ENCODE measurements at places on chromosomes 4 and X. TPM values are rescaled to one million over a fixed set of nuclear protein-coding genes. Genes with fewer than 3 reads are reported as not detected.

The APLN gene
- 1.8 TPM for total RNA-seq

GRCh38 chr4:79632114-79632513, 224.1 kb upstream of the GK2 start:
- no peaks in the 10 kb centered on the region for H3K36me3 ChIP-seq
- H3K4me3 ChIP-seq, result no peak overlapping the region
- no peak overlapping the region for H3K27ac ChIP-seq
- DNase-seq, result no peak

The SPANXD gene
- not detected for total RNA-seq

DNA sequence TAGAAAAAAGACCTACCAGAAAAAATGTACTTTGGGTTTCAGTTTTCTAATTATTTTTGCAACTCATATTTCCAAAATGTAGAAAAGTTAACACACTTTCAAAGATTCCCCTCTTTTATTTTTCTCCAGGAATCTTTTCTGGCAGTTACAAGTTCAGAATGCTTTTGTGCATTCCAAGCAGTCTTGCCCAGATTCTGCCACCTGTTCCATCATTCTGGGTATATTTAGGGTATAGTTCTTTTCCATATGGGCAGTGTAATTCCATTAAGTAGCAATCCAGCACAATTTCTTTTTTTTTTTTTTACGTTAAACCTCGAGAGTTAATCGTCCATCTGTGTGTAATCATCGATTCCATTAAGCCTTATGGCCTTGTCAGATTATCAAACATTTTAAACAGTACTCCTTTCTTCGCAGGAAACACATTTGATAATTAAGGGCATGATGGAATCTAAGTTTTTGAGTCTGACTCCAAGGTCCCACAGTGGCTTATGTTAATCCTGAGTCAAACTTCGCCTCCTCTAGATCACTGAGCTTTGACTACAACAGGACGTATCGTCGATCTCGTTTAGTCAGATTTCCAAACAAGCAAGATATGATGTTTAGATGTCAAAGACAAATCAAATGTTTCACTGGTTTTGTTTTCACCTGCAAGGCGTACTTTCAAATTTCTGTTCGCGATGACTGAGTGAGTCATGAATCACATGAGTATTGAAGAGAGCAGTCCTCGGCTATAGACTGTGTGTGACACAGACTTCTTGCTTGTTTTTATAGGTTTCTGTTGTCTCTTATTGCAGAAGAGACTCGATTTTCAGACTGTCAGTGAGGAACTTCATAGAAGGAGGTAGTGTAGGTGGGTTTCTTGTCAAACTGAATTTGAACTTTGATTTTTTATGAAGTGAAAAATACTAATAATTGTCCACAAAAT, 118.9 kb upstream of the GK2 start:
- DNase-seq, result no peak
- H3K27me3 ChIP-seq, result no peaks in the 10 kb centered on the region
- H3K4me1 ChIP-seq, result no peaks in the 10 kb centered on the region
- no peak overlapping the region for H3K4me3 ChIP-seq
- no peak overlapping the region for H3K27ac ChIP-seq

GRCh38 chr4:153137159-153137558, 67.1 kb upstream of the TRIM2 start:
- no peak overlapping the region for H3K4me3 ChIP-seq
- no peak overlapping the region for H3K27ac ChIP-seq
- no peaks in the 10 kb centered on the region for H3K4me1 ChIP-seq

GRCh38 chrX:3514996-3515395, 168.5 kb upstream of the MXRA5 start:
- H3K4me1 ChIP-seq, result no peaks in the 10 kb centered on the region
- H3K4me3 ChIP-seq, result no peak overlapping the region
- DNase-seq, result no peak
- peaks cover 3% of the 10 kb centered on the region for H3K27me3 ChIP-seq

DNA sequence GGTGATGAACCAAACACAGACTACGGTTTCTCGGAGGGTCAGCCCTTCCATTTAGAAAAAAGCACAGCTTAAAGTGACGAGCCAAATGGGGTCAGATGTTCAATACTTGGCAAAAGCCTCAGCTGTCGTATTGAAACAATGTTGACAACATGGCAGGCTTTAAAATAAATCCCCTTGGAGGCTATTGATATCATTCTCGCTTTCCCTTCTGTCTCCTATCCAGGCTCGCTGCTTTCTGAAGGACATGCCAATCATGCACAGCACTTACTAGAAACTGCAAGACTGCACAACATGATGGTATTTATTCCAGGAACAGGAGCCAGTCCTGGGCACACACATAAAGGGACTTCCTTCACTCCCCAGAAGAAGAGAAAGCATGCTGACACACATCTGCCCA, 137.9 kb downstream of the SLC7A11 start:
- no peaks in the 10 kb centered on the region for H3K27me3 ChIP-seq
- H3K4me3 ChIP-seq, result no peak overlapping the region
- peak; percentile 41 for DNase-seq
- H3K4me1 ChIP-seq, result peaks cover 2% of the 10 kb centered on the region

The PNMA6F gene
- not detected for total RNA-seq

DNA sequence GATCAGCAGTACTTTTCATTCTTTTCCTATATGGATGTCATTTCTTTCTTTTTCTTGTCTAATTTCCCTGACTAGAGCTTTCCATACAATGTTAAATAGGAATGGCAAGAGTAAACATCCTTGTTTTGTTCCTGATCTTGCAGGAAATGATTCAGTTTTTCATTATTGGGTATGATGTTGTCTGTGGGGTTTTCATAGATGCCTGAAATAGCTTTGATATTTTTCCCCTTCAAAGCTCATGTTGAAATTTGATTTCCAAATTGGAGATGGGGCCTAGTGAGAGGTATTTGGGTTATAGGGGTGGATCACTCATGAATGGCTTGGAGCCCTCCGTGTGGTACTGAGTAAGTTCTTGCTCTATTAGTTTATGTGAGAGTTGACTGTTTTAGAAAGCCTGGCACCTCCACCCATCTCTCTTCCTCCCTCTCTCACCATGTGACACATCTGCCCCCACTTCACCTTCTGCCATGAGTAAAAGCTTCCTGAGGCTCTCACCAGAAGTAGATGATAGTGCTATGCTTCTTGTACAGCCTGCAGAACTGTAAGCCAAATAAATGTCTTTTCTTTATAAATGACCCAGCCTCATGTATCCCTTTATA, 22.3 kb upstream of the VSIG1 start:
- H3K36me3 ChIP-seq, result no peaks in the 10 kb centered on the region
- H3K4me3 ChIP-seq, result no peak overlapping the region
- no peaks in the 10 kb centered on the region for H3K4me1 ChIP-seq

DNA sequence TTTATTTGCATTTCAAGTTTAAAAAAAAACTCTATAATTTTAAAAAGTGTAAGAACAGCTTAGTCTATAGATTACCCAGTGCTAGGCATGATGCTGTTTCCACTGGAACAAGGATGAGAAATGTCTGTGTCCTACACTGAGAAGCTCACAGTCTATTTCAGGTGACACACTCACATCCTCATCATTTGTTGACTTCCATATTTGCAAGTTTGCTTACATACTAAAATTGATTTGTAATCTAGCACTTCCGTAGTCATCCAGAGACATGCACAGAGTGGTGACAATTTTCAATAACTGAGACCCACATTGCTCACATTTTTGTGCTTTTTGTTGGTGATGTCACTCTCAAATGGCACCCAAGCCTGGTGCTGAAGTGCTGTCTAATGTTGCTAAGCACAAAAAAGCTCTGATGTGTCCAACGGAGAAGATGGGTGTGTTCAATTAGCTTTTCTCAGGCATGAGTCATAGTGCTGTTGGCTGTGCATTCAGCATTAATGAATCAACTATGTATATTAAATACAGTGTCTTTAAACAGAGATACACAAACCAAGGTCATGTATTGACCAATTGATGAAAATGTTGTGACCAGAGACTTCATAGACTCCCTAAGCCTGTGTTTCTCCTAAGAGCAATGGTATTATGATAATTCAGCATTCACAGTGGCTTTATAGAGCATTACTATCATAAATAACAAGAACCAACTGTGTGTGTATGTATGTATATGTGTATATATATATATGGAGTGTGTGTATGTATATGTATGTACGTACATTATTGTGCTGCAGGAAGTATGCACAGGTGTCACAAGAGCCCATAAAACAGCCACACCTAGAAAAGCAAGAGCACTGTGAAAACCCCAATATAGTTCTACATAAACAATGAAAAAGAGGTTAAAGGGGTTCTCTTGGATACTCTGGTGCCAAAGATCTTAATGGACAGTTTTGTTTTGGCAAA, 31.2 kb upstream of the VCX3B start:
- no peak overlapping the region for H3K4me3 ChIP-seq
- DNase-seq, result no peak
- no peaks in the 10 kb centered on the region for H3K36me3 ChIP-seq
- peaks cover 16% of the 10 kb centered on the region for H3K27me3 ChIP-seq

The VCX3A gene
- total RNA-seq, result not detected

DNA sequence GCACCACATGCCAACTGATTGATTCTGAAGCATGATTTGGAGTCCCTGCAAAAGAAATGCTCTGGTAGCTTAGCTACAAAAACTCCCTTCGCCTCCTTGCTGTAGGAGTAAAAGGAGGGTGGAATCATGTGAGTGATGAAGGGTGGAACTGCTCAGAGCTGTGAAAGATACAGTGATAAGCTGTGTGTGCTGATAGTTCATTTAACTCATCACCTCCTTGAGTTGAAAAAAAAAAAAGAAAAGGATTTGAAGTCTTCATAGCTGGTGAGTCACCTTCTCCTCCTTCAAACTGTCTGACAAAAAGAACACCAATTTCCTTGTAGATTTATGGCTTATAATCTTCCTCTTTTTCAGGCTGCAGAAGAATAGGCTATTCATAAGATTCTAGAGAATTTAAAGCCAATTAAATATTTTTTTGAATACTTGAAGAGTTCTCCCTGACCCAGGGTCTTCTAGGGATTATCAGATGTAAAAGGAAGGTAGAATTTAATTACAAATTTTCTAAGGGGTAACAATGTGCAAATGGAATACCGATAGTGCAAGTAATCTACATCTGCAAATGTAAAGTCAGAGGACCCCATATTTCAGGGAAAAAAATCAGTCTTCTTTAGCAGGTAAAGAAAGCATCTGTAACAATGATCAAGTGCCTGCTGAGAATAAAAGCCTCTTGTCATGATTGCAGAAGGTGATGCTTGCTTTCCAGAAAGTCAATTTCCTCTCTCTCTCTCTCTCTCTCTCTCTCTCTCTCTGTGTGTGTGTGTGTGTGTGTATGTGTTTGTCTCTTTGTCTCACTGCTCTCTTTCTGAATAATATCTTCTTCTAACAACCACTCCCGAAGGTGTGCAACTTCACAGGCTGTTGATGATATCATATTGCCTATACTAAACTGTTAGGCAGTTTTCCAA, 208.8 kb upstream of the VEGFC start:
- H3K36me3 ChIP-seq, result no peaks in the 10 kb centered on the region
- H3K4me3 ChIP-seq, result no peak overlapping the region
- H3K27me3 ChIP-seq, result no peaks in the 10 kb centered on the region
- H3K27ac ChIP-seq, result no peak overlapping the region

DNA sequence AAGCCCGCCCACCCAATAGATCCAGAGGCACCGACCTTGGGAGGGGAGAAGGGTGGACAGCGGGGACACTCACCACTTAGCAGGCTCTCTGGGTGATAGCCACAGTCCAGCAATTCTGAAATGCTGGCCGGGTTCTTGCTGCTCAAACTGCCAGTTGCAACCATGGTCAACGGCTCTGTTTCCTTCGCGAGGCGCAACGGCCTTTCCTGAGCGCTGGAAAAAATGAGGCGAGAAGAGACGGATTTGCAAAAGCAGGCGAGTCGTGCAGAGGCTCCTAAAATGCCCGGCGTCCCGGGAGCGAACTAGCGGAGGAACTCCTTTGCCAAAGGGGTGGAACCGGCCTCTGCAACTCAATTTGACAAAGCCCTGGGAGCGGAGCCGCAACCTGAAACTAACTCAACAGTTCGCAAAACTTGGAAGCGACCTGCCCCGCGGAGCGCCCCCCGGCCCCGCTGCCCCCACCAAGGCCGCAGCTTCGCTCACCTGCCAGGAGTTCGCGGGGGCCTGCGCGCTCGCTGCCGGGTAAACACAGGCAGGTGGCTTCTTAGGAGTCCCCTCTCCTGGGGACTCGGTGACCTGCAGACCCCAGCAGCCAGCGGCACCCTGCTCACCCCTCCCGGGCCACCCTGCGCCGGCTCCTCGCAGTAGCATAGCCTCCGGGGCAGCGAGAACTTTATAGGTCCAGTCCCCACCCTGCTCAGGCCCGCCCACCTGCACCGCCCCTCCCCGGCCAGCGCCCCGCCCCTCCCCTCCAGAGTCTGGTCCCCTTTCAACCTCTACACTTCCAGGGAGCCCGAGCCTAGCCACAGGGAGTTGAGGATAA, at the start of gene DDIT4L:
TSS of gene DDIT4L (minus strand) at position 649 of the 823 bp plus-strand sequence. CDS start at position 164, 485 bp downstream.
- peak; percentile 48 for DNase-seq
- H3K27me3 ChIP-seq, result peaks cover 9% of the 10 kb centered on the region
- no peak within 1 kb of the TSS for H3K27ac ChIP-seq
- peak within 1 kb of the TSS; percentile 47 for H3K4me3 ChIP-seq
- no peaks in the 10 kb centered on the region for H3K36me3 ChIP-seq

- H3K27ac ChIP-seq, result peak overlapping the region; percentile 85
- H3K27me3 ChIP-seq, result no peaks in the 10 kb centered on the region
- no peaks in the 10 kb centered on the region for H3K36me3 ChIP-seq
- peaks cover 18% of the 10 kb centered on the region for H3K4me1 ChIP-seq
Measured at GRCh38 chr4:25861280-25861950, 1.4 kb downstream of the SEL1L3 start.

GRCh38 chr4:31059753-31060522, 339.8 kb downstream of the PCDH7 start:
- H3K4me3 ChIP-seq, result no peak overlapping the region
- H3K27me3 ChIP-seq, result no peaks in the 10 kb centered on the region
- no peaks in the 10 kb centered on the region for H3K36me3 ChIP-seq
- H3K27ac ChIP-seq, result no peak overlapping the region
- no peak for DNase-seq

DNA sequence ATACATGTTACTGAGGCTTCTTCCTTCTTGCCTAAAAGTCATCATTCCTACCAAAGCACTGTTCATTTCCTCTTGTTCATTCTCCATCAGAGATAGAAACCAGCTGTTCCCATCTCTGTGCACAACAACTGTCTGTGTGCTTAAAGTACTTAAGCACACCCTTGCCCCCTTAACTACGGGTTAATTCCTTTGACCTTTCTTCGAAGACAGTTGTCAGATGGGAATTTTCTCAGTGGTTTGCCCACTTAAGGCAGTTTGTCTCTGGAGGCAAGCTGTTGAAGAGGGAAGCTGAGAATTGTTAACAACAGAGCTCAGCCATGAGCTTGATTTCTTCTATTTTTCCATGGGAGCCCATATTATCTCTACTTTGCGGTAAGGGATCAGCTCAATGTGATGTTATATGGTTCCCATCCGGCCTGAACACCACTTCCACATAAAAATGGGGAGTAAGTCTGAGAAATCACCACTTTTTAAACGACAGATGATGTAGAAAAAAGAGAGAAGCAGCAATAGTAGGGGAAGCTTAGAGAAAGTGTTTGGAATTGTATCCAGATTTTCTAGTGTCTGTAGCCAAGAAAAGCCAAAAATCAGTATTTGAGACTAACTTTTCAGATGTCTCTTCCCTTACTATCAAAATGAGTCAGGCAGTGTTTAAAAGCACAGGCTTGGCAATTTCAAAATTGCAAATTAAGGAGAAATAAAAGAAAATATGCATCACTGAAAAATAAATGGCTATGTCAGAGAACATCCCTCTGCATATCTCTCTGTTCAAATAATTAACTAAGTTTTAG, 194.4 kb downstream of the SLIT2 start:
- H3K4me3 ChIP-seq, result no peak overlapping the region
- peak; percentile 54 for DNase-seq
- H3K27ac ChIP-seq, result no peak overlapping the region
- H3K27me3 ChIP-seq, result no peaks in the 10 kb centered on the region

Measured in lung (tissue), 17 donors.